ENCODE measurements at places on chromosomes 3 and 15.

- DNase-seq, result no peak
Observed at GRCh38 chr15:48559285-48559684, 86.2 kb downstream of the FBN1 start.

- no peak for DNase-seq
Observed at GRCh38 chr3:42216302-42216701, 49.7 kb downstream of the CCK start.

GRCh38 chr3:30342318-30343060, 263.9 kb upstream of the TGFBR2 start:
- no peak for DNase-seq

- DNase-seq, result no peak
Observed at GRCh38 chr3:30904996-30905395, 10.5 kb upstream of the GADL1 start.

DNA sequence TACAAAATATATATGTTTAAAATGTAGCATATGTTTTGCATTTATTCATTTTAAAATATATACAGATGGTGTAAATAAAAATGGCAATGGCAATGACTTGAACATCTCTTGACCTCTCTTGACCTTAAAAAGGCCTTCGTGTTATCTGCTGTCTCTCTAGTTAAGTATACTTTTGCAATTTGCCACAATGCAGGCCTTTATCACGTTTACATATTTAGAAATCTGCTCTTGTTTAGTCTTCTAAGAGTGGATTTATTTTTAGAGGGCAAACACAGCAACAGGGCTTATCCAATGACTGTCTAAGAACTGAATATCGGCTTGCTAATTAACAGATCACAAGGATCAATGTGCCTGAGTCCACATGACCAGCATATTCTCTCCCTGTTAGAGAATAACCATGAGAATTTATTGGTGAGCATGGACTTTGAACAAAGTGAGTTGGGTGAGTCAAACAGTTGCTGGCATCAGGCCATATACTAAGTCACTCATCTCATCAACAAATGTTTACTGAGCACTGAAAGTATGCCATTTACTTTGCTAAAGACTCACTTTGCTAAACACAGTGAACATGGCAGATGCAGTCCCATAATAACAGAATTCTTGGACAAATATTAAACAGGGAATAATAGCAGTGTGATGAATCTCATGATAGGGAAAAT, 48.2 kb downstream of the MDFIC2 start:
- no peak for DNase-seq

DNA sequence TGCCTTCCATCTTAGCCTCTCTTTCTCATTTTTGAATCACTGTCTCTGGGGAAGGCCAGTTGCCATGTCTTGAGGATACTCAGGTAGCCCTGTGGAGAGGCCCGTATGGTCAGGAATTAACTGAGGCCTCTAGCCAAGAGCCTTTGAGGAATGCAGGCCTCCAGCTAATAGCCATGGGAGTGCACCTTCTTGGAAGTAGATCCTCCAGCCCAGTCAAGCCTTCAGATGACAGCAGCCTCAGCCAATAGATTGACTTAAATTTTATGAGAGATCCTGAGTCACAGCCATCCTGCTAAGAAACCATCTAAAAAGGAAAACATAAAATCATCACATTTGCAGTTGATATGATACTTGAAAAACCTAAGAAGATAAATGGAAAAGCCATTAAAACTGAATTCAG, 112.5 kb upstream of the BNIP2 start:
- DNase-seq, result no peak

GRCh38 chr3:17605934-17606333, 136.5 kb downstream of the TBC1D5 start:
- DNase-seq, result no peak

DNA sequence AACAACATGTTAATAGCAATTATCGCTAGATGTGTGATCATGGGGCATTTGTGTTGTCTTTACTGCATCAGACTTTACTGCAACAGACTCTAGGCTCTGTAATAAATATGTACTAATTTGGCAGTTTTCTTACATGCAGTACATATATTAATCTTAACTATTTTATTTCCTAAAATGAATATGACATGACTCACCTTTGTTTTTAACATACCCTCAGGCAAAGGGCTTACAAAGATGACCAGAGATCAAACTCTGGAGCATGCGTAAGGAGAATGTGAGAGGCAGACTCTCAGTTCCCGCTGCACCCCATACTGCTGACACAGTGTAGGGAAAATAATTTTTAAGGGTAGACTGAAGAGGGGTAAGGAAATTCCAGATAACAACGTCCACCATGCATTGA, 7.2 kb upstream of the FAM174B start:
- no peak for DNase-seq

DNA sequence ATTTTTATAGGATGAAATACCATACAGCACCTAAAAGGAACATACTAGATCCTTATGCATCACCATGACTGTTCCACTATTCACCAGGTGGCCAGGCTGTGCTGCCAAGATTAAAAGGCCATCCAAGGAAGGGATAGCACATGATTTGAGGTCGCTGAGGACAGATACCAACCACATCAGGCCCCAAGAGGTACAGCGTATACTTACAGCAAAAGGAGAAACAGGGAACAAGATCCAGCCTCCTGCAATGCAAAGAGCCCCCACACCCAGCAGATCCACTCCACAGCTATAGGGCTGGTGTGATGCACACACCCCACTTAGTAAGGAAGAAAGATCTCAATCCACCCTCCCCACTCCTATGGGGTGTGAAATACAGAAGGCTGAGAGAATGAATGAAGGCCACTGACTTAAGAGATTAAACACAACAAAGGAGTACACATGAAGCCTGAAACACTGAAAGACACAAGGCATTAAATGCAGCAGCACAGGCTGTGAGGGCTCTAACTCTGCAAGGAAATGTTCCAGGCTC, 32.0 kb upstream of the ZNF445 start:
- DNase-seq, result no peak

GRCh38 chr15:101521069-101521468, 31.6 kb upstream of the PCSK6 start:
- no peak for DNase-seq

DNA sequence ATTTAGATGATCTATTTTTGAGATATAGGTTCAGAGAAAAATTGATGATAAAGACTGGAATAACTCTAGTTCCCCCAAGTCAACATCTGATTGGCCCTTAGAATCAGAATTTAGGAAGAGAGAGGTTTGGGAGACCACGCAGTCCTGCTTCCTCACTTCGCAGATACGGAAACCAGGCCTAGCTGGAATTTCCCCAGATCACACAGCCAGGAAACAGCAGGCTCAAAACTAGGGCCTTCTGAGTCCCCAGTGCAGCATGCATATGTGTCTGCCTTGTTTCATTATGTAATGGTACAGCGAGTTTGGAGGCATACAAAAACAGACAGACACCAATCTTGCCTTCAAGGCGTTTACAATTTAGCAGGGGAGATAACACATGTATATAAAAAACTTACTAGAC, 177.1 kb upstream of the ICE2 start:
- no peak for DNase-seq

GRCh38 chr3:30358871-30359270, 247.5 kb upstream of the TGFBR2 start:
- no peak for DNase-seq

DNA sequence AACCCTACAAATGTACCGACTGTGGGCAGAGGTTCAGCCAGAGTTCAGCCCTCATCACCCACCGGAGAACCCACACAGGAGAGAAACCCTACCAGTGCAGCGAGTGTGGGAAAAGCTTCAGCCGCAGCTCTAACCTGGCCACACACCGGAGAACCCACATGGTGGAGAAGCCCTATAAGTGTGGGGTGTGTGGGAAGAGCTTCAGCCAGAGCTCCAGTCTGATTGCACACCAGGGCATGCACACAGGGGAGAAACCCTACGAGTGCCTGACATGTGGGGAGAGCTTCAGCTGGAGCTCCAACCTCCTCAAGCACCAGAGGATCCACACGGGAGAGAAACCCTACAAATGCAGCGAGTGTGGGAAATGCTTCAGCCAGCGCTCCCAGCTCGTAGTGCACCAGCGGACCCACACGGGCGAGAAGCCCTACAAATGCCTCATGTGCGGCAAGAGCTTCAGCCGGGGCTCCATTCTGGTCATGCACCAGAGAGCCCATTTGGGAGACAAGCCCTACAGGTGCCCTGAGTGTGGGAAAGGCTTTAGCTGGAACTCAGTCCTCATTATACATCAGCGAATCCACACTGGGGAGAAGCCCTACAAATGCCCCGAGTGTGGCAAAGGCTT, 20.7 kb downstream of the ZSCAN2 start:
- DNase-seq, result no peak

DNA sequence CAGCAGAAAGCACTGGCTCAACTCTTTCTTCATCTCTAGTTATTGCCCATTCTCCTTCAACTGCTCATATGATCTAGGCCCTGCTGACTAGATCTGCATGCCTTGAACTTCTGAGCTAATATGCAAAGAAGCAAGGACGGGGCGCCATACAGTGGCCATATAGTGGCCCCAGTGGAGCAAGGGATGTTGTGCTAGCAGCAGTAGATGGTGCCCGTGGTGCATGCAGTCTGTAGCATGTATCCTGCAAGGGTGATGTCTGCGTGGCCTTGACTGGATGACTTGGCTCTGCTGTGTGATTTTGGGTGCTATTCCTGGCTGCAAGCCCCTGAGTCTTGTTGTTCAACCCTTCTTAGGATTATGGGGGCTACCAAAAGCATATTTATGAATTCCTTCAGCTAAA, 12.2 kb upstream of the NMD3 start:
- no peak for DNase-seq

DNA sequence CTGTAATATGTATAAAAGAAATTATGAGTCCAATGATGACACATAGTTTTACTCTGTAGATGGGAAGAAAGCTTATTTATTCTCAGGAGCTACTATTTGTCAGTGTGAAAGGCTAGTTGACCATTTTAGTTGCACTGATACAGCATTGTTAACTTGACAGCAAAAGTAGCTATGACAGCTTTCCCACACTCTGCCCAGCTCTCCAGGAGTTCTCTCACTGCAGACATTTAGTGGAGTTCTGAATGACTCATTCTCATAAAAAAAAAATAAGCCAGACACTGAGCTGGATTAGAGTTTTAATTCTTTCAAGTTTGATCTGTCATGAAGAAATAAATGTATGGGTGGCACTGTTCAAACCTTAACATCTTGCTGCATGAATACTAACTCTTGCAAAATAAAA, 77.2 kb upstream of the CFAP20DC start:
- no peak for DNase-seq

- no peak for DNase-seq
Observed at GRCh38 chr3:34183611-34184340, 385.3 kb downstream of the PDCD6IP start.

GRCh38 chr3:98692787-98693473, 70.2 kb upstream of the ST3GAL6 start:
- no peak for DNase-seq

DNA sequence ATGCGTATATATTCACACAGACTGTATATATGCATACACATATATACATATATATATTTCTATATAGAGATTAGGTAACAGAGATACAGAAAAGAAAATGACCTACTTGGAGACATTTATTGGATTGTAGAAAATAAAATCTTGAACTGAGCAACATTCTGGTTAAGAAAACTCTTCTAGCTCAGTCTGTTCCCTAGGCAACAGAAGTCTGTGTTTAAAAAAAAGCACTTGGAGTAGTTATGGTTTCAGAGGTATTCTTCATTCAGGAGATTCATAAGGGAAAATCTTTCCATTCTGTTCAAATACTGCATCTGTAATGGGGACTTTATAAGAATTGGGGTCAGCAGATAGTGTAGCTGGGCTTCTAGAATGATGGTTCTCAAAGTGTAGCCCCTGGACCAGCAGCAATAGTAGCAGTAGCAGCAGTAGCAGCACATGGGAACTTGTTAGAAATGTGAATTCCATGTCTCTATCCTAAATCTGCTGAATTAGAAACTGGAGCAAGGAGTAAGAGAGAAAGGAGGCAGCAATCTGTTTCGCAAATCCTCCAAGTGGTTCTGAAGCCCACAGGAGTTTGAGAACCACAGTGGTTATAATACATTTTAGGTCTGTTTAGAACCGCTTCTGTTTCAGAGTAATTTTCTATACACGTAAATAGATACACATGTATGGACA, 112.8 kb upstream of the TMEM108 start:
- DNase-seq, result no peak

GRCh38 chr3:50238549-50239026, 2.6 kb downstream of the GNAI2 start:
- DNase-seq, result no peak

DNA sequence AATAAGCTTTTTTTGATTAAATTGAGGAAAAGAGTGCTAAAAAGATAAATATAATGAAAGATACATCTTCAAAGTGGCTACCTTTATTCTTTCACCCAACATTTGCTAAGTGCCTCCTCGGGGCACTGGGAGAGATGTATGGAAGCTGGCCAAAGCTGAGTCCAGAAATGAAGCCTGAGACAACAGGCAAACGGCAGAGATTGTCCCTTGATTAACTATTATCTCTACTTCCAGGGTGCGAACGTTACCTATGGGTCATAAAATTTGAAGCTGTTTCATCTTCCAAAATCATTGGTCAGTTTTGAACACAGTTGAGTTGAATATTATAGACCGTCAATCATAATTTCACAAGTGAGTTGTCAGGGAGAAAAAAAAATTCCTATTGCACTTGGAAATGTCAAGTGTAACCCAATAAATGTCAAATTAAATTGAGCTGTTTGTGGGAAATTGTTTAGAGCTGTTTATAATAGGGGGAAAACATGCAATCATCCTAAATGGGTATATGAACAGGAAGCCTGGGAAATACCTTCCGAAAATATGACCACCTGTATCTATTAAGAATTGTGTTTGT, 73.9 kb downstream of the SUCLG2 start:
- no peak for DNase-seq

DNA sequence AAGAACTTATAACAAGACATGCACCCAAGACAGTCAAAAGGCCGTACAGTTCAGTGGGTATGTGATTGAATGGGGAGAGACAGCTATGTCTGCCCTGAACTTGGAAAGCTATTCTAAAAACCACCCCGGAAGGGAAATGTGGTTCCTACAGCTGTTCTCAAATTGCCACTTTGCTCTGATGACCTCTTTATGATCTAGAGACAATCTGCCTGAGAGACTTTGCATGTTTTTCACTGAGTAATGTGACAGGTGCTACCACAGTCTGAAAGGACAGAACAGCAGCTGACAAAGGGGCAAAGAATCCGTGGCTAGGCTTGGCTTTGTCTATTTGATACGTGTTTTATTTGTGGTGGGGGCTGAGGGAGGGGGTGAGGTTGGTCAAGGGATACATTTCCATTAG, 148.3 kb upstream of the NPHP3 start:
- DNase-seq, result no peak

DNA sequence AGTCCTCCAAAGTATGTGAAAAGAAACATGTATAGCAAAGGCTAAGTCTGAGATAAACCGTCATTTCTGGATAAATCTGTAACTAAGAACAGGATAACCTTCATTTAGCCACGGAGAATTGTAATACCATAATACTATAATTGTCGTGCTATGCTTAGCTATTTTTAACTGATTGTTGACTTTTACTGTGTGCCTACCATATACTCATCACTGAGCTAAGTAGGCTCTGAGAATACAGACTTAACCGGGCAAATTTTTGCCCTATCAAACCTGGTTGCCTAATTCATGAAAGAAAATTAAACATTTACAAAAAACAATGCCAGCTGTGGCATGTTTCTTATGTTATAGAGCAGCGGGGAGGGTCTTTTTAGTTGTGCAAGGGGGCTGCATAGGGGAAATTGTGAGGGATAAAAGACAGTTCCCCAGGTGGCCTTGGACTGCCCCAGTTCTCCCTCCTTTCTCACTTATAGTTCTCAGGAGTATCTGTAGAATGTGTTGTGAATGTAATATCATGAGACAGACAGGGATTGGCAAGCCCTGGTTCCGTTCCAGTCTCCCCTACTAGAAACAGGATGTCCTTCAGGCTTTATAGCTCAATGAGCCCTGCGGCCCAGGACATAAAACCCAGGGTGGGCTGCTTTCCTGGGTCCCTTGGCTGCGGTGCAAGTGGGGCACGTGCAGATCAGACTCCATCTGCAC, 318.5 kb downstream of the GBE1 start:
- no peak for DNase-seq

Data from esophagus squamous epithelium (tissue), 5 donors.